ENCODE measurements at places on chromosomes 1 and 21. TPM values are rescaled to one million over a fixed set of nuclear protein-coding genes. Genes with fewer than 3 reads are reported as not detected.
A peak's percentile ranks its signal among the peaks of the same experiment; 100 is the strongest.

Gene MARK1
- total RNA-seq = not detected

Gene KIAA0040
- total RNA-seq = 50.1 TPM

Gene NDUFS5
- 101 TPM for total RNA-seq

Gene NTMT2
- not detected for total RNA-seq

Gene SYPL2
- total RNA-seq = not detected

Gene DNTTIP2
- 77.0 TPM for total RNA-seq

Gene FLAD1
- total RNA-seq = 39.1 TPM

Gene DAB1
- total RNA-seq = 4.0 TPM

Gene TNFAIP8L2
- total RNA-seq = 4.3 TPM

DNA sequence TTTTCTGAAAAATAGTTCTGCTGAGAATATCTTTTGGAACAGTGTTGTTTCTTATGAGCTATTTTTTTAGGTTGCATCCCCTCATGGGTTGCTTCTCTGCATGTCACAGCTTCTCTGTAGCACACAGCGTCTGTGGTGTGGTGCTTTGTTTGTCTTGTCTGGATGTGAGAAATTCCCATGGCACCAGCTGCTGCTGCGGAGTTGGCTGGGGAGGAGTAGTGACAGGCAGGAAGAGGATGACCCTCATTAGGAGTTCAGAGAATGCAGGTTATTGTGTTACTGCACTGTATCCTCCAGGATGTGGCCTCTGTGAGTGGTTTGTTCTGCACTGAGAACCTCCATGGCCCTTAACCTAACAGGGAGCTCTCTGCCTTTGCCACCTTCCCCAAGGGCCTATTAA is 64.8 kb downstream of the TSEN15 start:
- DNase-seq = no peak

DNA sequence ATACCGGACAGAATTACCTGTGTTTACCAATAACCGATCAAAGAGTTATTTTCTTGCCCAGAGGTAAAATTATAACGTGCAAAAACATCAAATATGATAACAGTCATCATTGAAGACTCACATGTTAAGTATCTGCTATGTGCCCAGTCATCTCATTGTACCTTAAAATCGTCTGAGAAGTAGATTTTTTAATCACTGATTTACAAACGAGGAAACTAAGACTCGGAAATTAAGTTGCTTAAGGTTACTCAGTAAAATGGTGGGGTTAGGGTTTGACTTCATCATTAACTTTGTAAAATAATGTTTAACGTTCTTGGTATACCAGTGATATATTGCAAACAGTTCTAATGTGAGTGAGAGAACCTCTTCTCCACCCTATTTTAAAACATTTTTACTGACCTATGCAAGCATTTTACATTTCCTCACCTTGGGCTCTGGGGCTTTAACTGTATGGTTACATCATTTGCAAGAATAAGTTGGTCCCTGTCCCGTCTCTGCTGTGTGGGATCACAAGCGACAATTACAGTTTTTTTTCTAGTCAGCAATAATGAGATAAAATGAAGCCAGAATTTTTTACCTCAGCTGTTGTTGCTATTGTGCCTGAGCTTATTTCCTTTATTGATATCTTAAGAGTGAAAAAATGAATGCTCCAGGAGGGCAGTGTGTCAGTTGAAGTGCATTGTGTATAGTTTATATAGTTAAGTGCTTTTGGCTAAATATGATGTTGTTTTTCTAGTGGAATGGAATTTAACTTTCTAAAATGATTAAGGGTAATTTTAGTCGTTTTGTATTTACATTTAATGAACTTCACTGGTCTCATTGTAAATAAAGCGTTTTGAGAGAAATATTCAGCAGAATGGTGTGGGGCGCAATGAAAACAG is 2.7 kb downstream of the RPRD2 start:
- DNase-seq = peak; percentile 29

- no peak for DNase-seq
Measured at GRCh38 chr1:65119951-65120350, 28.1 kb upstream of the AK4 start.

- no peak for DNase-seq
Measured at GRCh38 chr1:237556911-237557310, 333.8 kb downstream of the ZP4 start.

- no peak for DNase-seq
Measured at GRCh38 chr1:30411206-30411605, 312.2 kb downstream of the MATN1 start.

DNA sequence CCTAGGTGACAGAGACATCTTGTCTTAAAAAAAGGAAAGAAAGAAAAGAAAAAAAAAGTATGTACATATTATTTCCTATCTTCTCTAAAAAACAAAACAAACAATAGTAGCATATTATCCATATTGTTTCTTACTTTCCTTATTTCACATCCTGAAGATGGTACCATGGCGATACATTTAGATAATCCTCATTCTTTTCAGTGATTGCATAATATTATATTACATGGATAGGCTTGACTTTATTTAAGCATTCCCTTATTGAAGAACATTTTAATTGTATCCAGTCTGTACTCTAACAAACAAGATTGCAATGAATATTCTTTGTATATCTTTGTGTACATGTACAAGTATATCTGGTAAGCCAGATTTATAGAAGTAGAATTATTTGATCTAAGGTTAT is 82.9 kb upstream of the PUM1 start:
- DNase-seq = no peak

GRCh38 chr1:6466023-6466422 is at the start of gene TNFRSF25:
TNFRSF25 (minus strand) TSS chr1:6466173; CDS start chr1:6466107, 66 bp downstream.
- DNase-seq = peak; percentile 72

GRCh38 chr21:44686000-44686781 is 4.2 kb upstream of the KRTAP12-1 start:
- no peak for DNase-seq

- DNase-seq = no peak
Measured at GRCh38 chr1:35454616-35455015, 102.6 kb downstream of the KIAA0319L start.

DNA sequence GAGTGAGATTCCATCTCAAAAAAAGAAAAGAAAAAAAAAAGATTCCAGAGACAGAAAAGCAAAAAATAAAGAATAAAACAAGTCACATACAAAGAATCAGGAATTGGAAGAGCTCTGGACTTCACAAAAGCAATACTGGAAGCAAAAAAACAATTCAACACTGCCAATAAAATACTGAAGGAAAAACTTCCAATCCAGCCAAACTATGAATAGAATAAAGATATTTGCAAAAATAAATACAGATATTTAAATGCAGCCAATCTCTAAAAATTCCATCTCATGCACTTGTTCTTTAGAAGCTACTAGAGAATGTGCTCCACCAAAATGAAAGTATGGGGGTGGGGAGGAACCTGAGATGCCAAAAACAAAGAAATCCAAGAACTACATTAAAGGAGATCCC is 29.4 kb upstream of the RBM34 start:
- DNase-seq = no peak

DNA sequence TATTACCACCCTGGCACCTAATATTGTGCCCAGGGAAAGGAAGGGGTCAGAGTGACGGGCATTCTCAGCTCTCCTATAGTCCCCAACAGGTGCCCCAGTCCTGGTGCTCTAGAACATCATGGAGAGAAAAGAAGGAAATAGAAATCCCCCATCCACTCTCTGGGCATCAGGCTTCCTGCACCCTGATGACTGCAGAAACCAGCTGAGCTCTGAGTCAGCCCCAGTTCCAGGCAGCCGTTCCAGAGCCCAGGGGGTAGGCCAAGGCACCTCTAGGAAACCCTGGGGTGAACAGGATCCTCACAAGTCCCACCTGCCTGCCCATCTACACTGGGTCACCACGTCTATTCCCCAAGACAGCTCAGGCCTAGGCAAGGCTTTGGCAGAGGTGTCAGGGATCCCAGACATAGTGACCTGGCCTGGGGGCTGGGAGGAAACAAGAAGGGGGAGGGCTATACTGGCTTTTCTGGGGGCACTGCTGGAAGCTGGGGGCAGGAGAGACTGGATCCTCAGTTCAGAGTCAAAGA is 709 bp downstream of the NECTIN4 start:
- no peak for DNase-seq

GRCh38 chr1:76218888-76219287 is 144.3 kb downstream of the ST6GALNAC3 start:
- no peak for DNase-seq

DNA sequence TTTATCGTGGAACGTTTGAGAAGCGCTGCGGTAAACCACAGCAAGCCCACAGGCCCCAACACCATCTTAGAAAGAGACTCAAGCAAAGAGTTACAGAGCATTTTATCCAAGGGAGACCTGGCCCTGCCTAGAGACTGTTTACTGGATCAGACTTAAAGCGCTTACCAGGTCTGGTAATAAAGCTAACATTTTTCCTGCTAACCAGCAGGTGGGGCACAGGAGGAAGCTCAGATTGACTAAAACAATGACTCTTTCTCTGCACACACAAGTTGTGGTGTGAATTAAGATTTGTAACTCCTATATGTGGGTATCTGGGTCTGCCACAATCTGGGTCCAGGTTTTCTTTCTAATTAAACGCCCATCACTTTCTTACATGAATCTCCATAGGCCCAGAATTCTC is 136.5 kb upstream of the ETS2 start:
- DNase-seq = peak; percentile 20

DNA sequence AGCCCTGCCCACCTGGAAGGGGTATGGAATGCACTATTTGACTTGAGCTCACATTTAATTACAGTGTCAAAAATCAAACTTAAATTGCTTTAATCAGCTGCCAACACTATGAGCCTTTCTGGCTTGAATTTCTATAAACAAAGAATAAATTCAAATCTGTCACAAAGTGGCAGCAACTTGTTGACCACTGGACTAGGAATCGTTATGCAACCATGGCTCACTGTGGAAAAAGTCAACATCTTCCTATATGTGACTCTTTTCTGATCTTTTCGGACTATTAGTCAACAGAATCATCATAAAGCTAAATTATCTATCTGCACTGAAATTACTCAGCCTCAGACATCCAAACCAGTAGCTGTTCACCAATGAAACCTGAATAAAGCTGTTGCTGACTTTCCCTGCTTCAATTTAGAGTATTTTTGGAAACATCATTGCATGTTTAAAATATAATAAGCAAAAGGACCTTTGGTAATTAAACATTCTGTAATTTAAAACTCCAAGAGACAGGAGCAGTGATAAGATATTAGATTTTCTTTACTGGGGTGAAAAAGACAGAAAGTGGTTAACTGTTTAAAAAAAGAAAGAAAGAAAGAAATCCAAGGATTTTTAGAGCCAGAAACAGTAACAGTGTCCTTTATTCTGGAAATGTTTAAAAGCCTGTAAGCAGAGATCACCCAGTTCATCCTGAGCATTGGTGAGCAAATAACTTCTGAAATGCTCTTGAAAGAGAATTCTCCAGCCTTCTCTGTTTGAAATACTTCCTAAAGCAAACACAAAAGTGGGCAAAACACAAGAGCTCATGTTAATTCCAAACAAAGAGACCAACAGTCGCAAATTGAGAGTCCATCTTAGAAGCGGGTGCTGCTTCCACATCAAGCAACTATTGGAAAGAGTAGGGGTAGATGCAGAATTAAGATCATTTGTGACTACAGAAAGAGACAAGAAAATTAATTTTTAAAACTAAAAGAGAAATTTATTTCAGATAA is 26.2 kb upstream of the ERG start:
- no peak for DNase-seq

GRCh38 chr1:183593356-183593755 is 3.1 kb upstream of the NCF2 start:
- no peak for DNase-seq

- DNase-seq = no peak
Measured at GRCh38 chr1:8142955-8143629, 117.0 kb upstream of the ERRFI1 start.

- DNase-seq = no peak
Measured at GRCh38 chr1:19010995-19011844, 54.7 kb upstream of the IFFO2 start.

- no peak for DNase-seq
Measured at GRCh38 chr21:18384771-18385170, 18.8 kb downstream of the TMPRSS15 start.

DNA sequence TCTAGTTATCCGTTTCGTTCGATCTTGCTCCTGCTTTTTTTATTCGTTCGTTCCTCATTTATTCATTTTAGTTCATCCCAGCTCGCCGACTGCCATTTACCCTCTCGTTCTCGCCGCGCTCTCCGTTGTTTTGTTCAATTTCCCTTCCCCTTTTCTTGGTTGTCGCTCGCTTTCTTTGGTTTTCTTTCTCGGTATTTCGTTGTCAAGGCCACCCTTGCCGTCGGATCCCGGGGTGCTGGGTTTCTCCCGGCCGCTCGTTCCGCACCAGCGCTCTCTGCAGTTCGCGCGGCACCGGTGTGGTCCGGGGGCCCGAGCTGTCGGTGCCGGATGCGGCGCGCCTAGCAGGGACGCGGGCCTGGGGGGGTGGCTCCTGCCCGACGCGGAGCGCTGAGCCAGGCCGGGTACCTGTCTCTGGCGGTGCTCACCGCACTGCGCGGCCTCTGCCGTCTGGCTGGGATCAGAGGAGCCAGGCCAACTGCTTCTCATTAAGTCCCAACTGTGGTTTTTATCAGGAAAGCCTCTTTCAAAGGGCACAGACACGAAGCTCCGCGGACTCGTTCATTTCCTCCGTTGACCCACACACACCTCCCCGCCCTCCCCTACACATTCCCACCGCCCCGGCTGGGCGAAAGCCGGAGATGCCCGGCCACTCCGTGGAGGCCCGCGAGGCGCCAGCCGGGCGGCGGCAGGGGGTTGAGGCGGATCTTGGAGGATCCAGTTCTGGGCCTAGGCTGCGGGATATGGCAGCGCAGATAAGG is 1.6 kb downstream of the ALX3 start:
- DNase-seq = peak; percentile 36

GRCh38 chr1:79386730-79387129 is 380.2 kb upstream of the ADGRL4 start:
- DNase-seq = no peak

GRCh38 chr1:67741121-67741520 is 56.1 kb downstream of the GADD45A start:
- no peak for DNase-seq

DNA sequence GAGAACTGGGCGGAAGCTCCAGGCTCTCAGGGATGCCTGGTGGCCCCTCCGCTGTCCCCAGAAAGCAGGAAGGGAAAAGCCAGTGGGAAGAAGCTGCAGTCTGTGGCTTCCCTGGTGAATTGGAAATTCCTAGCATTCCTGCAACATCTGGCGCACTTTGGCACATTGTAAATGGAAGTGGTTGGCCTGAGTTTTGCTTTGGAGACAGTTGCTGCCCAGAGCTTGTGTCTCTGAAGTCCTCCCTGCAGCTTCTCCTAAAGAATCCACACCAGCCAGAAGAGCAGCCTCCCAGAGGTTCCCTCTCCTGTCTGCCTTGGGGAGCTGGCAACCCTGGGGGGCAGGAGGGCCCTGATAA is 48.2 kb downstream of the ARHGEF10L start:
- DNase-seq = no peak

Data from CD4-positive, CD25-positive, alpha-beta regulatory T cell (primary cell).